ENCODE measurements at places on chromosomes 1 and 21. TPM values are rescaled to one million over a fixed set of nuclear protein-coding genes. Genes with fewer than 3 reads are reported as not detected.

DNA sequence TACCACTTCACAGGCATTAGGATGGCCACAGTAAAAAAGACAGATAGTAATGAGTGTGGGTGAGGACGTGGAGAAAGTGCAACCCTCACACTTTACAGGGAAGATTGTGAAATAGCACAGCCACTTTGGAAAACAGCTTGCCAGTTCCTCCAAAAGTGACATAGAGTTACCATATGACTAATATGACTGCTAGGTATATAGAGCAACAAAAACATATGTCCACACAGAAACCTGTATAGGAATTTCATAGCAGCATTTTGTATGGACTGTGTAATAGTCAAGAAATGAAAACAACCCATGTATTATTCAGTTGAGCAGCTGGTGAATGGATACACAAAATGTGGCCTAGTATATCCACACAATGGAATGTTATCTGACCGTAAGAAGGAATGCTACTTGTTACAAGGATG, 30.4 kb upstream of the LBR start:
- no peak overlapping the region for H3K4me3 ChIP-seq
- peaks cover 3% of the 10 kb centered on the region for H3K4me1 ChIP-seq
- H3K27me3 ChIP-seq = no peaks in the 10 kb centered on the region
- no peak overlapping the region for H3K27ac ChIP-seq

DNA sequence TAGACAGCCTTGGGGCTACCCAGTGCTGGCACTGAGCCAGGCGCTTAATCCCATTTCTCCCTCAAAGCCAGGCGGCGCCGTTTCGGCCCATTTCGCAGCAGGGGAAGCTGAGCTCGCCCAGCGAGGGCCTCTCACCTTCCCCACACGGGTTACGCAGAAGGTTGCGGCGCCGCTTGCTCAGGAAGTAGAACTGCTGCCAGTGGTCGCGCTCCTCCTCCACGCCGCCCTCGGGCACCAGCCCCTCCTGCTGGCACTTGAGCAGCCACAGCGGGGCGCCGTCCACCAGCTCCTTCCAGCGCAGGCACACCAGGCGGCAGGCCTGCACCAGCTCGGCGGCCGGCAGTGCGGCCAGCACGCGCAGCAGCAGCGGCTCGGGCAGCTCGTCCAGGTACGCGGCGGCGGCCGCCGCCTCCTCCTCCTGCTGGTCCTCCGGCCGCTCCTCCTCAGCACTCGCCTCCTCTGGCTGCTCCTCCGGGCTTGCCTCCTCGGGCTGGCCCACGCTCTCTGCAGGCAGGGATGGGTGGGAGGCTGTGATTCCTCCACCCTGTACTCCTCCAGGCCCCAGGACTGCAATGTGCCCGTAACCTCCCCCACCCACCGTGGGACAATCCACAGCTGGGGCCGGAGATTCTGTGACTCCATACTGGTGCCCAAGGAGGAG, 3.8 kb downstream of the FBXO2 start:
- H3K27ac ChIP-seq = no peak overlapping the region
- H3K36me3 ChIP-seq = no peaks in the 10 kb centered on the region
- peak; percentile 66 for DNase-seq
- H3K4me1 ChIP-seq = peaks cover 5% of the 10 kb centered on the region
- no peak overlapping the region for H3K4me3 ChIP-seq

DNA sequence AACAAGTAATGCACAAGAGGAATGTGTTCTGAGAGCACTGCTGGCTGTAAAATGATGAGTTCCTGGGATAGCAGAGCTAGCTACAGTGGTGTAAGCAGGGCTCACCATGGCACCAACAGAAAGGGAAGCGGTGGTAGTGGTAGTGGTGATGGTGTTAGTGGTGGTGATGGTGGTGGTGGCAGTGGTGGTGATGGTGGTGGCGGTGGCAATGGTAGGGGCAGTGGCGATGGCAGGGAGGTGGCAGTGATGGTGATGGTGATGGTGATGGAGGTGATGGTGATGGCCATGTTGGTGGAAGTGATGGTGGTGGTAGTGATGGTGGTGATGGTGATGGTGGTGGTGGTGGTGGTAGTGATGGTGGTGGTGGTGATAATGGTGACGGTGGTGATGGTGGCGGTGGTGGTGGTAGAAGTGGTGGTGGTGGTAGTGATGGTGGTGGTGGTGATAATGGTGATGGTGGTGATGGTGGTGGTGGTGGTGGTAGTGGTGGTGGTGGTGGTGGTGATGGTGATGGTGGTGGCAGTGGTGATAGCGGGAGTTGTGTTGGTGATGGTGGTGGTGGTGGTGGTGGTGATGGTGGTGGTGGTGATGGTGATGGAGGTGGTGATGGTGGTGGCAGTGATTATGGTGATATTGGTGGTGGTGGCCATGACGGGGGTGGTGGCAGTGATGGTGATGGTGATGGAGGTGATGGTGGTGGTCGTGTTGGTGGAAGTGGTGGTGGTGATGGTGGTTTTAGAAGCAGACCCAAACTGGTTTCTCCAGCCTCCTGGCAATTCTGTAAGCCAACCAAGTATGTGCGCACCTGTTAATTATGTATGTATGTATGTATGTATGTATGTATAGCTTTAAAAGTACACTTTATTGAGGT, 254.1 kb downstream of the TRABD2B start:
- no peak overlapping the region for H3K27ac ChIP-seq
- no peaks in the 10 kb centered on the region for H3K36me3 ChIP-seq
- DNase-seq = no peak

DNA sequence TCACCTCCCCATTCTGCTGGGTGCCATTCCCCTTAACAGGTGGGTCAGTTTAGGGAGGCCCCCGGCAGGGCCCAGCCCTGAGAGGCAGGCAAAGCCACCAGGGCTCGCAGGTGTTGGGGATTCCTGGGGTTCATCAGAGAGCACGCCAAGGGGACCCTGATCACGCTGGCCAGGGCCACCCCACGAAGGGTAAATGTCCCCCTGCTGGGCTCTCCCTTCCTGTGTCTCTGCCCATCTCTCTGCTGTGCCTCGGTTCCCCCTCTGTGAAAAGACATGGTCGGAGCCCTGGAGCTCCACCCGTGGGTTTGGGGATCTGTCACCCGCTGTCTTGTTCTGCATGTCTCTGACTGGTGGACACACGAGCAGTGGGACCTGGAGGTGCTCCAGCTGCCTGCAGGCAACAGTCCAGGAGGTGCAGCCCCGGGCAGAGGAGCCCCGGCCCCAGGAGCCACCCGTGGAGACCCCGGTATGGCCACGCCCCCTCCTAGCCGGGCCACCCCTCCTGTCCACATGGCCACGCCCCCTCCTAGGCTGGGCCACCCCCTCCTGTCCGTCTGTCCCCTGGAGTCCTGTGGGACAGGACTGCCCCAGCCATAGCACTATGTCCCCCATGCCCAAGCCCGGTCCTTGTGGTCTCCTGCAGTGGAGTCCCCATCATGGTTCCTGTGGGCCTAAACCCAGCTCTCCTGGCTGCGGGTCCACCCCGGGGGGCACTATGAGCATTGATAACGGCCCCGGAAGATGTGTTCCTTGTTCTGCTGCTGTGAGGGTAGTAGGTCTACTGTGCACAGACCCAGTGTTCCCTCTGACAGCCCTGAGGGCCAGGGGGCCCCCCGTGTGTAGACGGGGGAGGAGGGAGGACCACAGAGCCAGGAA, 6.5 kb downstream of the AIRE start:
- H3K36me3 ChIP-seq = no peaks in the 10 kb centered on the region
- H3K27ac ChIP-seq = no peak overlapping the region
- H3K4me3 ChIP-seq = no peak overlapping the region
- H3K4me1 ChIP-seq = no peaks in the 10 kb centered on the region

GRCh38 chr1:46646844-46647243, 21.3 kb downstream of the ATPAF1 start:
- H3K4me3 ChIP-seq = no peak overlapping the region
- no peaks in the 10 kb centered on the region for H3K36me3 ChIP-seq
- peaks cover 2% of the 10 kb centered on the region for H3K4me1 ChIP-seq

DNA sequence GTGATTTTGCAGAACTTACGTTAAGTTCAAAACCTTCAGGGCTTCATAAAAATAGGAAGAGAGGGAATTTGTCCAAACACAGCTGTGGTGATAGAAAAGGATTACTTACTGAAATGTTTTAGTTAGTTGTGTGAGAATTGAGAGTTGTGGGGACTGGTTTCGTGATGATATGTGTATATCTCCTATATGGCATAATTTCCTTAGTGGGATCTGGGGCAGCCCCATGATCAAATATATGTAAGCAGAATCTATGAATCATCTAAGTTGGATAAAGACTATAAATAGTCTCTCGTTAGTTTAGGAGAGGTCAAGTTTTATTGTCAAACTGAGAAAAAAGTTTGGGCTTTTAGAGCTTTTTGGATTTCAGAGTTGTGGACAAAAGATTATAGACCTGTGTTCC, 14.9 kb downstream of the MTR start:
- H3K4me3 ChIP-seq = no peak overlapping the region
- DNase-seq = no peak
- no peaks in the 10 kb centered on the region for H3K36me3 ChIP-seq
- no peaks in the 10 kb centered on the region for H3K27me3 ChIP-seq

GRCh38 chr1:109782514-109782913, 18.8 kb upstream of the EPS8L3 start:
- no peak overlapping the region for H3K4me3 ChIP-seq
- DNase-seq = no peak
- no peaks in the 10 kb centered on the region for H3K36me3 ChIP-seq

- DNase-seq = no peak
- no peaks in the 10 kb centered on the region for H3K36me3 ChIP-seq
- peak overlapping the region; percentile 92 for H3K27ac ChIP-seq
- no peaks in the 10 kb centered on the region for H3K27me3 ChIP-seq
Observed at GRCh38 chr1:228108055-228108690, 926 bp downstream of the MRPL55 start.

DNA sequence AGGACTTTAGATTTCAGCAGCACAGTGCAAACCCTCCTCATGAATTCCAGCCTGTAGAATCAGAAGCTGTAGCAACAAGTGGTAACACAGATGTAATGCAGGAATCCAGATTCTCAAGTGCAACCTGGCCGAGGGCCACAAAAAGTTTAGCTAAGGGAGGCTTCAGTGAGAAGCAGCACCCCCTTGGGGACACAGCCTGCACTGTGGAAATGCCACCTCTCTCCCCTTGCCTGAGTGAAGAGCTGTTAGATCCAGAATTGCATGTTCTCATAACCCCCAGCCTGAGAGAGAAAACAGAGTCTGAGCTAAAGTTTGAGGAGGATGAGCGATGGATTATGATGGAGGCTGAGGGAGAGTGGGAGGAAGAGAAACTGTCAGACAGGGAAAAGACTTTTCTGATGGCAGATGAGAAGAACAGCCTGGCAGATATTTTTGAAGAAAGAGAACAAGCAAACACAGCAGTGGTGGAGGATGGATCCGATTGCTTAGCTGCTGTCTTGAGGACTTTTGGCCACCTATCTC, 80.5 kb upstream of the BMP8A start:
- H3K27me3 ChIP-seq = no peaks in the 10 kb centered on the region
- H3K4me3 ChIP-seq = no peak overlapping the region
- DNase-seq = peak; percentile 88
- peaks cover 19% of the 10 kb centered on the region for H3K4me1 ChIP-seq
- no peaks in the 10 kb centered on the region for H3K36me3 ChIP-seq
- peak overlapping the region; percentile 17 for H3K27ac ChIP-seq

- H3K36me3 ChIP-seq = no peaks in the 10 kb centered on the region
- no peak for DNase-seq
- H3K4me3 ChIP-seq = no peak overlapping the region
- no peaks in the 10 kb centered on the region for H3K27me3 ChIP-seq
Observed at GRCh38 chr21:14952916-14953315, 111.9 kb downstream of the NRIP1 start.

DNA sequence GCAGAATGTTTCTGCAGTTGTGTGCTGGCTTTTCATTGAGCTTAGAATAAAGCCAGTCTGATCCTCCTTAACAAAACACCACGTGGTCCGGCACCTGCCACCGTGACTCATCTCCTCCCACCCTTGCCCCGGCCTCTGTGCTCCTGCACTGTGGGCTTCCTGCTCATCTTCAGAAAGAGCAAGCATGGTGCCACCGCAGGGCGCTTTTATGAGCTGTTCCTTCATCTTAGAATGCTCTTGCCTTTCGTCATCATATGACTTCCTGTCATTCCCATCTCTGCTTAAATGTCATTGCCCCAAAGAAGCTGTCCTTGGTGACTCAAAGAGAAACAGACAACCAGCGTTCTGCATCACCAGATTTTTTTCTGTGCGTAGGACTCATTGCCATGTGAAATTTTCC, 117.8 kb downstream of the HHAT start:
- DNase-seq = no peak
- H3K36me3 ChIP-seq = no peaks in the 10 kb centered on the region
- no peaks in the 10 kb centered on the region for H3K4me1 ChIP-seq
- no peaks in the 10 kb centered on the region for H3K27me3 ChIP-seq
- H3K27ac ChIP-seq = no peak overlapping the region
- H3K4me3 ChIP-seq = no peak overlapping the region

DNA sequence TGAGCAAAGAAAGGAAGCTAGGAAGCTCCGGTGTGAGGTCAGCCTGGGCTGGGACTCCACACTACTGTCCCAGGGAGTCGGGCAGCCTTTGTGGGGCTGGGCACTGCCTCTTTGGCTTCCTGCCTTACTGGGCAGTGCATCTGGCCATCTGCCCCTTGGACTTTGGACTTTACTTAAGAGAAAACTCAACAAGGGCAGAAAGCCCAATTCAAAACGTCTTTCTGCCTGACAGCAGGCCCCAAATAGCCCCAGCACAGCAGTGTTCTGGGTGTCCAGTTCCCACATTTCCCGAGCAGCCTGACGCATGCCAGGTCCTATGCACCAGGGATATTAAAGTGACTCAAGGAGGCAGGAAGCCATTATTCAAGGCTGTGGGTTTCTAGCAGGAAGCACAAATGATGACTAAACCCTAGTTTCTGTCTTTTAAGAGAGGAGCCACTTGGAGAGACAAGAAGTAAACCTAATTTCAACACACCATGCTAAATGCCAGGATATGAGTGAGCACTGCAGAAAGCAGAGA, 37.9 kb upstream of the EDEM3 start:
- H3K27ac ChIP-seq = peak overlapping the region; percentile 9
- peak; percentile 44 for DNase-seq
- no peaks in the 10 kb centered on the region for H3K27me3 ChIP-seq

- H3K4me3 ChIP-seq = no peak overlapping the region
- H3K4me1 ChIP-seq = no peaks in the 10 kb centered on the region
- no peak overlapping the region for H3K27ac ChIP-seq
- H3K27me3 ChIP-seq = no peaks in the 10 kb centered on the region
Observed at GRCh38 chr1:97164276-97164639, 442.7 kb downstream of the PTBP2 start.

The ESRRG gene
- total RNA-seq = 4.1 TPM

The IL20 gene
- not detected for total RNA-seq

The DESI2 gene
- total RNA-seq = 30.6 TPM

The SRGAP2 gene
- total RNA-seq = 14.4 TPM

The EFNA3 gene
- total RNA-seq = 5.9 TPM

The BGLAP gene
- total RNA-seq = 1.8 TPM
